ENCODE measurements at places on chromosomes 7 and 10. TPM values are rescaled to one million over a fixed set of nuclear protein-coding genes. Genes with fewer than 3 reads are reported as not detected.

DNA sequence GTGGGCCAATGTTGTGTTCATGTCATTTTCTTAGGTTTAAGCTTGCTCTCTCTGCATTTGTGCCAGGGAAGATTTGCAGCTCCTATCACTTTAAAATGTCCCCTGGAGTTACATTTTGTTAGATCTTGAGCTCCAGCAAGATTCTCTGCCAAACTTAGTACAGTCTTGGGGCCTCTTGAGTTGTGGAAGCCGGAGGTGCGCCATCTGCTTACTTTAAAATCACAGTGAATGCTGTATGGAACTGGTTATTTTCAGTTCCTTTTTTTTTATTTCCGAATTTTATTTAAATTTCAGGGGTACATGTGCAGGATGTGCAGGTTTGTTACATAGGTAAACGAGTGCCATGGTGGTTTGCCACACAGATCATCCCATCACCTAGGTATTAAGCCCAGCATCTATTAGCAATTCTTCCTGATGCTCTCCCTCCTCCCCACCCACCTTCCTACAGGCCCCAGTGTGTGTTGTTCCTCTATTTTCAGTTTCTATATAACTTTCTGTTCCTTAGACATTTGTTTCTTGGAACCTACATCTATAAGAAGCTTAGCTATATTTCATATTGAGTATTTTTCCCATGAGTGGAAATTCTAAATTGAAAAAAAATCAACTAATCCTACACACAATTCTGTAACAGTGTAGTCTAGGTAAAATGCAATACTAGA lies 114.4 kb upstream of the CREB5 start:
- no peak for DNase-seq

- no peak for DNase-seq
Measured at GRCh38 chr10:122485670-122486069, 24.3 kb downstream of the HTRA1 start.

- no peak for DNase-seq
Measured at GRCh38 chr10:118107541-118107940, 60.8 kb upstream of the RAB11FIP2 start.

DNA sequence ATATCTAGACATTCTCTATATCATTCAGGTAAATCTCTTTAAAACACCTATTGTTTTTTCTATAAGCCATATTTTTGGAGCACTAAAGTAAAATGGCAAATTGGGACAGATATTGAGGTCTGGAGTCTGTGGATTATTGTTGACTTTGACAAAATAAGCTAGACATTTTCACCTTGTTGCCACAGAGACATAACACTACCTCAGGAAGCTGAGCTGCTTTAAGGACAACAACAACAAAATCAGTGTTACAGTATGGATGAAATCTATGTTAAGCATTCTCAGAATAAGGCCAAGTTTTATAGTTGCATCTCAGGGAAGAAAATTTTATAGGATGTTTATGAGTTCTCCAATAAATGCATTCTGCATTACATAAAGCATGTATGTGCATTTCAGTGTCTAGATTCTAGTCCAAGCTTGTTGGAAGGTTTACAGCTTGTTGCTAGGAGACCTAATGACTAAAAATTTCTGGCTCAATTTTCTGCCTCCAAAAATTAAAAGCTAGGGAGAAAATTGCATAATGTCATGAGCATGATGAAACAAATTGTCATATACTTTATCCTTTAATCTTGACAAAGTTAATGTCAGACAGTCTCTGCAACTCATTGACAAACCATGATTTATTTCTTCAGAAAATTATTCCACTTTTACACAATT lies 18.3 kb downstream of the LIPM start:
- DNase-seq = no peak

DNA sequence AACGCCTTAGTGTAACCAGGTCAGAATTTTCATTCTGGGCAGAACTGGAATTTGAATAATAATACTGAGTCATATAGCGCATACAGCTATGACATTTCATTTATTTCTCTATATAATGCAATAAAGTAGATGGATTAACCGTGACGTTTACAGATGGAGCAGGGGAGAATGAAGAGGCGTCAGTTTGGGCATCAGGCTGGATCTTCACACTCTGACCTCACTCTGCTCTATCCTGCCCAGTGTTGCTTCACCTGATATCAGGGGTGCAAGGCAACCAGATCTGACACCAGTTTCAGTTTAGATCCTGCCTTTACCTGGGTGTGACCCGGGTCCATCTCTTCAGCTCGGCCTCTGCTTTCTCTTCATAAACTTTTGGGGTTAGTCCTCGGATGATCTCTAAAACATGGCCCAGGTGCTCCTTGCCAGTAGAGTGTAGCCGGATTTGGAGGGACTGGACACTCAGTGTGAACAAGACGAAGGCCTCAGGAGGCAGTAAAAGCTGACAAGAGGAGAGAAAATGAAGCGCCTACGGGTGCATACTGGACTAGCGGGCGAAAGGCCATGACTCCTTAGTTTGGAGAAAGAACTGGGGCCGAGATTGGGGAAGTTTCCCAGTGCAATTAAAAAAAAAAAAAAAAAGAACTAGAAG lies 1.4 kb upstream of the ZYX start:
- no peak for DNase-seq

The KIAA1549 gene
- 14.1 TPM for total RNA-seq

- no peak for DNase-seq
Measured at GRCh38 chr10:24713086-24713485, 10.6 kb downstream of the ARHGAP21 start.

DNA sequence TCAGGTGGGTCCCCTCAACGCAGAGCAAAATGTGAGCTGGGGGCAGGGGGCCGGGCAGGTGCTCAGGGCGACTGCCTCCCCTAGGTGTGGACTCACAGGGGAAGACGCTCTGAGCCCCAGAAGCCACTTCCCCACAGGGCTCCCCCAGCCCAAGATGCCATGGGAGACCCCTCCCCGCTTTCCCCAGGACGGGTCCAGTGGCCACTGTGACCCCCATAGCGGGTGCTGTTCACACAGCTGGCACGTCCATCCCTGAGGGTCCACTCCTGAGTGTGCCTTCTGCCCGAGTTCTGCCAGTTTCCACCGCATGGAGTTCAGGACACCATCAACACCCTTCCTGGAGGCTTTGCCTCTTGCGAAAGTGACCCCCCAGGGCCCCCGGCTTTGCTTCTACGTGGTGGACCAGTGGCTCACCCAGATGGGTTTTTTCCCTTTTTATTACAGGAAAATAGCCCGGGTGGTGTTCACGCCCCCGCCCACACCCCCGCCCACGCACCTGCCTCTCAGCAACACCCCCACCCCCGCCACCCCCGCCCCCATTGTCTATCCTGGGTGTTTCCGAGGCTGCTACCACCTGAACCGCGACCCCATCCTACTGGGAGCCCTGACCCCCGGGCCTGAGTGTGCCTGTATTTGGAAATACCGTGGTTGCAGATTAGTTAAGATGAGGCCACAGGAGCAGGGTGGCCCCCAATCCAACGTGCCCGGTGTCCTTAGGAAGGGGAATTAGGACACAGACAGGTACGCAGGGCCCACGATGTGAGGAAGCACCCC lies 32.0 kb downstream of the ADAP1 start:
- DNase-seq = no peak

The CYP2C19 gene
- 0.15 TPM for total RNA-seq

DNA sequence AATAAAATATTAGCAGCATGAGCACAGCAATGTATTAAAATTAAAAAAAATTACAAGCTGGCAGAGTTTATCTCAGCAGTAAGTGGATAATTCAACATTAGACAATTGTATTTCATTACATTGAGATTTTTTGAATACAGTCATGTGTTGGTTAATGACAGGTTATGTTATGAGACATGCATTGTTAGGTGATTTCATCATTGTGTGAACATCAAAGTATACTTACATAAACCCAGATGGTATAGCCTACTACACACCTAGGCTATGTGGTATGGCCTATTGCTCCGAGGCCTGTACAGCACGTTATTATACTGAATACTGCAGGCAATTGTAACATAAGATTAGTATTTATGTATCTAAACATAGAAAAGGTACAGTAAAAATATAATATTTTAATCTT lies 29.7 kb downstream of the CCDC6 start:
- no peak for DNase-seq

The POU6F2 gene
- total RNA-seq = not detected

GRCh38 chr7:149819961-149820340 lies 18.2 kb upstream of the ZNF862 start:
- DNase-seq = no peak

The MEIG1 gene
- 0.54 TPM for total RNA-seq

DNA sequence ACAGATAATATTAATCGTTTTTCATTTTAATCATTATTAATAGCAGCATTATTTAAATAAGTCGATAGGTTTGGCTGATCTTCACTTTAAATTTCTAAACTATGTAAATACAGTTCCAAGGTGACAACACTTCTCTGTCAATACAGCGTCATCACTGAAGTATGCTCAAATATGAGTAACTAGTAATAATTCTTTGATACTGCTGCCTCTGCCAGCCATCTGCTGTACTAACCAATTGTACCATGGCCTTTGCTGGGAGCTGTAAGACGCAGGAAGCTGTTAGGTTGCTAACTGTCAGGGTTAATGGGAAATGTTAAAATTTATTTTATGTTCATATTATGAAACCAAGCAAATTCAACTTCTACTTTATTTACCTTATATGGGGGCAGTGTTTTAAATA lies 1650.5 kb upstream of the LRRTM3 start:
- DNase-seq = peak; percentile 36

GRCh38 chr7:31271641-31272405 lies 68.7 kb downstream of the NEUROD6 start:
- DNase-seq = no peak
